ENCODE measurements at places on chromosomes 1 and 21.

- no peak for DNase-seq
Measured at GRCh38 chr1:15509586-15509985, 14.4 kb downstream of the CASP9 start.

GRCh38 chr1:200675588-200675852 is 5.8 kb upstream of the DDX59 start:
- no peak for DNase-seq

DNA sequence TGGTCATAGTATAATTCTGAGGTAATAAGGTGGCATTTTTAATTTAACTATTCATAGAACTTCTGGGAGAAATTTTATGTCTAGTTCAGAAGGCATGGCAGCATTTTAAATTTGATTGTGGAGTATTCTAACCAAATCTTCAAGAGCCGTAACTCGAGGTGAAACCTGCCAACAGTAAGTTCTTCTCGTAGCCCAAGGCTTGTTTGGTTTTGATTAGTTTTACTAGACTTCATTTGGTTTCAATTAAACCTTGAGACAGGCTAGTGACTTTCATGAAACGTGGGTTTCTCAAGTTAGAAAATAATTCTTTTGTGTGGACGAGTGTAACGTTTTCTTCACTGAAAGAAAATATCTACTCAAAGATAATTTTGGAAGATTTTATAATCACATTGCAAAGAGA is 395.5 kb downstream of the USP25 start:
- DNase-seq, result no peak

GRCh38 chr1:183920651-183921050 is 115.7 kb downstream of the RGL1 start:
- DNase-seq, result no peak

- no peak for DNase-seq
Measured at GRCh38 chr1:215992620-215993019, 425.5 kb downstream of the KCTD3 start.

GRCh38 chr1:18484721-18485120 is 4.0 kb downstream of the KLHDC7A start:
- DNase-seq, result no peak

DNA sequence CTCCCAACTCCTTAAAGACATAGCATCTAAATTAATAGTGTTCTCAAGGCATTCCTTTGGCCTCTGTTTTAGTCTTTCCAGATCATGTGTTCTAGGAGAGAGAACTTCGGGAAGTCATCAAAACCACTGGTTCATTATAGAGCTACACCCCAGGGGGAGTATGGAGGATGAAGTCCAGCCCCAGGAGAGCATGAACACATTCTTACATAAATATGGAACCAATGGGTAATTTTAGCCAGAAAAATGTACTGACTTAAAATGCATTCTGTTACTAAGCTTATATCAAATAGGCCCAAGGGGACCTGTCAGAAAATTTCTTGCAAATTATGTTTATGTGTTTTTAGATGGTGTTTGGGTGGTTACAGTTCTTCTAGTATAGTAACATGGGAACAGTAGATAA is 165.2 kb downstream of the NTMT2 start:
- no peak for DNase-seq

DNA sequence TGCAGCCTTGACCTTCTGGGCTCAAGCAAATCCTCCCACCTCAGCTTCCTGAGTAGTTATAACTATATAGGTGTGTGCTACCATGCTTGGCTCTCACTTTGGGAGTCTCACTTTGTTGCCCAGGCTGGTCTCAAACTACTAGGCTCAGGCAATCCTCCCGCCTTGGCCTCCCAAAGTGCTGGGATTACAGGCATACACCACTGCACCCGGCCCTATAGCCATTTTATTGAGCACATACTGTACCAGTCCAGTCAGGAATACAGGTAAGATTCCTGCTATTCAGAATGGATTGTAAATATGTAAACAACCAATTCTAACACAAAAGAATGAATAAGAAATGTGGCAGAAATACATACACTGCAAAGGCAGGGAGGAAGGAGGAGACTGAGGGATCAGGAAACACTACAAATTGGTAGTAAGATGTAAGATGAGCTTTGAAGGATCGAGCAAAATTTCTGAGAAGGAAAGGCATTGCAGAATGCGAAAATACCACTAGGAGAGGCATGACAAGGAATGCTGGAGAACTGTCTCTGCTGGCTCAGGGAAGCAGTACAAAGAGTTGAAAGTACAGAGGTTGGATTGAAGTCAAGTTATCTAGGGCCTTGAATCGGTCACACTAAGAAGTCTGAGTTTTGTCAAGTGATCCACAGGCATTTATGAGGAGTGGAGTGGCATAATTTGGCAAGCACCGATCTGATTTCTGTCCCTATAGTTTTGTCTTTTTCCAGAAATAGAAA is 60.4 kb downstream of the LHX4 start:
- DNase-seq, result no peak

- DNase-seq, result no peak
Measured at GRCh38 chr1:63199706-63200335, 122.5 kb upstream of the FOXD3 start.

GRCh38 chr1:209741889-209742288 is 14.0 kb upstream of the TRAF3IP3 start:
- no peak for DNase-seq

DNA sequence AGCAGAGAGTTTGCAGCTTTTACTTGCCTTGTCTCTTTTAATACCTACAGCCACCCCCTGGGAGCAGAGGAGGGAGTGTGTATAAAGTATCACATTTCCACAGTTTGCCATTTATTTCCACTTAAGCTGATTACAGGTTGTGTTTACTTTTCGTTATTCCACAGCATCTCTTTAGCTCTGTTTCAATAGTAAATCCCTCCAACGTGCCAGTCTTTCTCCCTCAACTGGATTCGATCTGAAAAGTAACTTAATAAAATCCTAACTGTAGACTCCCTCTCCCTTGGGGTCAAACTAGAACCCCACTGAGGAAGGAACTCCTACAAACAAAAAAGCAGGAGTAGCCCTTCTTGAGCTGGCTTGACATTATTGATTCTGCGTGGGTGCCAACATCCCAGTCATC is 3.1 kb upstream of the FCGR2A start:
- no peak for DNase-seq

DNA sequence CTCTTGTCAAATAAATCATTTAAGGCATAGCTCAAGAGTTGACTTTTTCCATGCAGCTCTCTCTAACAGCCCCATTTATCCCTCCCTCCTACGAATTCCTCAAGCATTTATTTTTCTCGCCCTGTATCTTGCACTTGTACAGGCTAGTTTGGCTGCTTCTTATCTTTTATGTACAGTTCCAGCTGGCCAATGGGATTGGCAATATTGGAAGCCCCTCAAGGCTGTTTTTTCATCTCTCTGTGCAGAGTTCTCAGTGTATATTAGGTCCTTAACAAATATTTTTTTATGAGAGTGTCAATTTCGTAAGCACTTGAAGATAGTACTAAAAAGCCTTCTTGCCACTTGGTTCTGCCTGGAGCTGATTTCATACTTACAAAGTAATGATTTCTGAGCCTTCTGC is 356.0 kb downstream of the ST6GALNAC3 start:
- no peak for DNase-seq

DNA sequence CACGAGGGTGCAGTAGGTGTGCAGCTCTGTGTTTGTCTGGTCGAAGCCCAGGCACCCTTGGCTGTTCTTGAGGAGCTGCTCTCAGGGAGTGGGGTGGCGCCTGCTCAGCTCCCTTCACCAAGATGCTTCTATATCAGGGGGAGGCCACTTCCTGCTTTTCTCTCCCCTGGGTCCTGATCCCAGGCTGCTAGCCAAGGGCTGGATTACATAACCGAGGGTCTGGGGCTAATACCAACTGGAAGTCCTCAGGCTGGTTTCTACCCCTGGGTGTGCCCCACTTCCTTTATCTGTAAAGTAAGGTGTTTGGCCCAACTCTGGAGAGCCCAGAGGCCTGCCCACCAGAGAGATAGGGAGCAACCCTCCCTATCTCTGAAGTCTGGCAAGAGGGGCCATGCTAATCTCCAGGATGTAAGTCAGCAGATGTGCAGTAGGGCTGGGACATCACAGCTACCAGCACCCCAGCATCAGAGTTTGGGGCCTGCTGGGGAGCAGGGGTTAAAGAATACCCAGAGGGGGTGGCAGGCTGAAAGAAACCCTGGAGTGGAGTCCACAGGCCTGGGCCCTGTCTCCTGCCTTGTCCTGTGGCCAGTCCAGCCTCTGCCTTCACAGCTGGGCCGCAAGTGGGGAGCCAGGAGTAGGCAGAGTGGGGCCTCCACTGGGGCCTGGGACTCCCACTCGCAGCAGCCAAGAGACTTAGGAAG is 2.1 kb downstream of the SELENBP1 start:
- no peak for DNase-seq

- DNase-seq, result no peak
Measured at GRCh38 chr1:44851308-44851707, 8.3 kb upstream of the PTCH2 start.

DNA sequence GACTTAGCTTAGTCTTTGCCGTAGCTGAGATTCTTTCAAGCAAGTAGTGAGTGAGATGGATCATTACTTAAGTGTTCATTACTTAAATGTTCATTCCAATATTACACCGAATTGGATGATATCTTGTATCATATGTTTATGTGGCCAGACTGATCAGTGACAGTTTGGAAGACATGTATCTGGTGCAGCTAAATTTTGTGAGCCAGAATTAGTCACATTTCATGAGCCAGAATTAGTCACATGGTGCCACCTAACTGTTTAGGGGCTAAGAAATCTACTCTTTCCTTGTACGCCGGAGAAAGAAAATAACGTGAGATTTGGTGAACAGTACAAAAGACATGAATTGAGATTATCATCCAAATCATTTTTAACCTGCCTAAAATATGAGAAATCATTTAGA is 355.6 kb downstream of the USP25 start:
- DNase-seq, result no peak

- DNase-seq, result no peak
Measured at GRCh38 chr1:174297351-174297750, 138.0 kb downstream of the RABGAP1L start.

DNA sequence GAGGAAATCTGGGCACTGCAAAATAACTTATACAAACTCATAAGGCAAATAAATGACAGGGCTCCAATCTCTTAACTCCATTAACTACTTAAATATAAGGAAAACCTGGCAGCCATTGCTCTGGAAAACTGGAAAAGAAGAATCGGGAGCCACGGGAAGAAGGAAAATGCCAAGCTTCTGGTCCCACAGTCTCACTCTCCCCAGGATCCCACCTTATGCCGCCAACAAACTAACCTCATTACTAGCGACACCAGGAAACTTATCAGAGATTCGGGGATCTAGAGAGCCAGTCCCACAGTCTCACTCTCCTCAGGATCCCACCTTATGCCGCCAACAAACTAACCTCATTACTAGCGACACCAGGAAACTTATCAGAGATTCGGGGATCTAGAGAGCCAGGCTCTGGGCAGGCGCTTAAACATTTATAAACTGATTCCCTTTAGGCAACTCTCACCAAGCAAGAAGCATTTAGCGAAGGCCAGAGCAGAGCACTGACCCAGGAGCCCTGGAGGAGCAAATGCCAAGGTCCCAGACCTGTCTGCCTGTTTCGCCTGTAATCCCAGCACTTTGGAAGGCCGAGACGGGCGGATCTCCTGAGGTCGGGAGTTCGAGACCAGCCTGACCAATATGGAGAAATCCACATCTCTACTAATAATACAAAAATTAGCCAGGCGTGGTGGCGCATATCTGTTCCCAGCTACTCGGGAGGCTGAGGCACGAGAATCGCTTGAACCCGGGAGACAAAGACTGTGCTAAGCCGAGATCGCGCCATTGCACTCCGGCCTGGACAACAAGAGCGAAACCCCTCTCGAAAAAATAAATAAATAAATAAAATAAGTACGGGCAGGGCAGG is 720 bp downstream of the PSMB2 start:
- DNase-seq, result no peak

- DNase-seq, result no peak
Measured at GRCh38 chr1:206831650-206832049, 33.8 kb upstream of the IL20 start.

- no peak for DNase-seq
Measured at GRCh38 chr1:184395937-184396480, 9.2 kb downstream of the C1orf21 start.

- no peak for DNase-seq
Measured at GRCh38 chr1:155472491-155473083, 90.0 kb downstream of the ASH1L start.

DNA sequence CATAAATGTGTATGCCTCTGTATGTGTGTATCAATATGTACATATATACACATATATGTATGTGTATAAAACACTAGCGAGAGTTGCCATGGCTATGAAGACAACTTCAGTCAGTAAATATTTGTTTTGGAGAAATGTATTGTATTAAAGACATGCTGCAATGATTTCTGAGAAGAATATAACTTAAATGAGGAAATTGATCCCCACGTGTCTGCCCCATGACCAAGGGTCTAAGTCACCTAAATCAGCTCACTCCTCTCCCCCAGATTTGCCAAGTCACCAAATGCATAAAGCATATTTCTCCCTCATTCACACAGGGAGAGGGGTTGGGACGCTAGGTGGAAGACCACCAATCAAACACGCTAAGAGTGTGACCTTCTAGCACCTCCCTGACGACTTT is 58.3 kb upstream of the LYST start:
- no peak for DNase-seq

GRCh38 chr1:87760155-87760554 is 431.5 kb downstream of the LMO4 start:
- DNase-seq, result no peak

DNA sequence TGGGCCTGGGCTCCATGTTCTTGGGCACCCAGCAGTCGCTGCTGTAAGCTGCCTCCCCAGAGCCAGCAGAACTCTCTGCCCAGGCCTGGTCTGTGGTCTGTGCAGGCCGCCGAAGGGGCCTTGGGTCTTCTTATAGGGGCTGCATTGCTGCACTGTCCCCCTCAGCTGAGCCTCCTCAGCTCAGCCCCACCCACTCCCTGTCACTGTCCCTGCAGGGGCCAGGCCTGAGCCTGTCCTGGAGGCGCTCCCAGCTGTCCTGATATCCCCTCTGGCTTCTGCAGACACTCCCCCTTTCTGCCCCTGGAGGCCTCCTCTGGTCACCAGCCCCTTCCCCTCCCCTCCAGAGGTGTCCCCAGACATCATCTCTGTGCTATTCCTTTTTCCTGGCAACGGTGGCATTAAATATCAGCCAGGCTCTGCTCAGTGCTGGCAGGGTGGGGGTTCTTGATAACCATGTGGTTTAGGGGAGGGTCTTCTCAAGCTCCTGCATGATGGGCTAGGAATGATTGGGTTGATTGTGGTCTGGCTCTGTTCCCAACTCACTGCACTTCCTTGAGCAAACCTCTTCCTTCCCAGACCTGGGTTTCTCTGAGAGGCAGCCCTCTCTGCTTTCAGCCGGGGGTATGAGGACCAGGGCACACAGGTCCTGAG is 3.7 kb upstream of the FOXO6 start:
- DNase-seq, result no peak

- DNase-seq, result peak; percentile 13
Measured at GRCh38 chr1:210373878-210374599, 45.3 kb downstream of the HHAT start.

DNA sequence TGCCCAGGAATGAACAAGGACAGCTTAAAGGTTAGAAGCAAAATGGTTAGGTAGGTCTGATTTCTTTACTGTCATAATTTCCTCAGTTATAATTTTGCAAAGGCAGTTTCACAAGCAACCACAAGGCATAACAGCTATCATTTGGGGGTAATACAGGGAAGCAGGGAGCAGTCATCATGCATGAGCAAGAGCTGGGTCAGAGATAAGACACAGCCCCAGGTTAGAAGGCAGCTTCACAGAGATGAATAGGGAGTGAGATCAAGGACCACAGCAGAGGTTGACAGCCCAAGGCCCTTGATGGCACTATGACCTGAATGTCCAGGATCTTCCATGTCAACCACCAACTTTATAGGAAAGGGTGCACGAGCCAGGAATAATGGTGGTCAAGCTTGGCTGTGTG is 9.0 kb upstream of the CSRP1 start:
- DNase-seq, result no peak

Data from NCI-H146 (cell line).